ENCODE measurements at places on chromosomes 16 and 17.
A peak's percentile ranks its signal among the peaks of the same experiment; 100 is the strongest.

- no peaks in the 10 kb centered on the region for H3K27me3 ChIP-seq
- DNase-seq, result no peak
- H3K36me3 ChIP-seq, result no peaks in the 10 kb centered on the region
- no peaks in the 10 kb centered on the region for H3K4me1 ChIP-seq
- no peak overlapping the region for H3K4me3 ChIP-seq
- no peak overlapping the region for H3K27ac ChIP-seq
These were observed 12.4 kb downstream of the SLC47A2 start for GRCh38 chr17:19703828-19704613.

DNA sequence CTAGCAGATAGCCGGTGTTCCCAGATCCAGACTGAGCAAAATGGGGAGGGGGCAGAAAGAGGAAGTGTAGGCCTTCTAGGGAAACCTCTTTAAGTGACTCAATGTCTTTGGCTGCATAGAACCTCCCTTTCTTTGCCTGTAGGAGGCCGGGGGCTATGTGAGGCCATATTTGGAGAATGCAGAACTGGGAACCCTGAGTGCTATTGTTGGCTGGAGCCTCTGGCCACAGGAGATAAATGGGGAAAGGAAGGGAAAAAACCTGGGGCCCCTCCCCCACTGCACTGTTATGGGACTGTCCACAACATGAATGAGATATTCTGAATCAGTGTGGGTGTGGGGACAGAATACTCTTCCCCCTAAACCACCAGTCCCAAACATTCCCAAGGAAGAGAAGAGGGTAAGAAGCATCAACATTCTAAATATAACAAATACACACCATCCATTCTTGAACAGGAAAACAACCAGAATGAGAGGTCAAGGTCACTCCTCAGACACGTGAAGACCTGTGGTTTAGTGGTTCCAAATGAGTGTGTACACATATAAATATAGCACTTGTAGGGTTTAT lies 2.4 kb downstream of the VPS25 start:
- H3K27ac ChIP-seq, result peak overlapping the region; percentile 10

DNA sequence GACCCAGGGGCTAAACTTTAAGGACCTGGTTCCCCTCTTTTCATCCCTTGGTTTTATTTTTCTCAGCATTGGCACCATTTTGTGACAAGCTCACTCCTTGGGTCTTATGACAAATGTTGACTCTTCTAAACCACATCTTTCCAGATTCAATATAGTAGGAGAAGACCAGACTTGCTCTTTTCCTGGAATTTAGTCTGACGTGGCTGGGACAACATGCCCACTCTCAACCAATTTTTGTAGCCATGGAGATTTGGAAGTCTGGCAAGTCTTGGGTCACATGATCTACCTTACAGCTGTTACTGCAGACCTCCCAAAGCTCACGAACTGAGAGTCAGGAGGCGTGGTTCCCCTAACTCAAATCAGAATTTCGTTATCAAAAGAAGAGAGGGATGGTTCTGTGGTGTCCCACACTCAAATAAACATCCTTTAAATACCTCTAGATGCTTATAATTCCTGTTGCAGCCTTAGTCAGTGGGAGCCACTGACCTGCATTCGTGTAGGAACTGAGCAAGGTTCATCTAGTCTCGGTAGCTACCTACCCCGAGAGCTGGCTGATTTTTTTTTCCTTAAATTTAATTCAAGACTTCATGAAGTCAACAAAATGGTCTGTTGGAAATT lies 683.5 kb downstream of the MAF start:
- no peaks in the 10 kb centered on the region for H3K27me3 ChIP-seq
- no peaks in the 10 kb centered on the region for H3K36me3 ChIP-seq
- no peak for DNase-seq
- H3K4me1 ChIP-seq, result no peaks in the 10 kb centered on the region
- no peak overlapping the region for H3K4me3 ChIP-seq
- no peak overlapping the region for H3K27ac ChIP-seq

DNA sequence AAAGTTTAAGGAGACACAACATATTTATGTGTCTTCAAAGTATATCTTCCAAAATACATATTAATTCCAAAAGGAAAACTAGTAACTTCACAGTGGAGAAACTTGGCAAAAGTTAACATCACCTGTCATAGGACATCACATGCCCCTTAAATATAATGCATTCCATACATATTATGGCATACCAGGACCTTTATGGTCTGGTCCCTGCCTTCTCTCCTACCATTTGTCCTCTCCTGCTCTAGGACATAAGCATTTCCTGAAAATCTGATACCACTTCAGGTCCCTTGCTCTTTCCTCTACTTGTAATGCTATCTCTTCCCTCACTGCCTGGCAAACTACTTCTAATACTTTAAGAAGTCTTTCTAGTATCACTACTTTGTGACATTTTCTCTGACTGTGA lies 168.1 kb upstream of the RBL2 start:
- no peaks in the 10 kb centered on the region for H3K4me1 ChIP-seq
- H3K4me3 ChIP-seq, result no peak overlapping the region
- H3K27me3 ChIP-seq, result no peaks in the 10 kb centered on the region
- no peak overlapping the region for H3K27ac ChIP-seq
- DNase-seq, result no peak

GRCh38 chr17:37815536-37815935 lies 70.7 kb upstream of the HNF1B start:
- H3K36me3 ChIP-seq, result no peaks in the 10 kb centered on the region
- peaks cover 33% of the 10 kb centered on the region for H3K4me1 ChIP-seq
- H3K27ac ChIP-seq, result no peak overlapping the region
- no peak for DNase-seq
- H3K27me3 ChIP-seq, result no peaks in the 10 kb centered on the region

DNA sequence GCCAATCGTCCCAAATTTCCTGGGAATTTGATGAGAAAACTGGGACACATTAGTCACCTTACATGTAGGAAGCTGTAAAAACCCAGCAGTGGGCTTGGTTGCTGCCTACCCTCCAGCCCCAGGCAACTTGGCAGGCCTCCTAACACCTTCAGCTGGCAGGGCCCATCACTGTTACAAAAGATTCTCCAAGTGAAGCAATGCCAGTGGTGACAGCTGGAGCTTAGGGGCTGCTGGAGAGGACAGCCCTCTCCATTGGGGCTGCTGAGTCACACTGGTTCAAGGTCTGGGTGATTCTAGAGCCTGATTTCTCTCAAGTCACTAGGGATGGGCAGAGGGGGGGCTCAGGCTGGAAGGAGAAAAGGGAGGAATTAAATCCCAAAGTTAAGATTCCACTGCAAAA lies 180.6 kb downstream of the COPRS start:
- H3K27ac ChIP-seq, result no peak overlapping the region
- H3K4me1 ChIP-seq, result no peaks in the 10 kb centered on the region
- no peak overlapping the region for H3K4me3 ChIP-seq
- DNase-seq, result no peak
- H3K36me3 ChIP-seq, result no peaks in the 10 kb centered on the region

DNA sequence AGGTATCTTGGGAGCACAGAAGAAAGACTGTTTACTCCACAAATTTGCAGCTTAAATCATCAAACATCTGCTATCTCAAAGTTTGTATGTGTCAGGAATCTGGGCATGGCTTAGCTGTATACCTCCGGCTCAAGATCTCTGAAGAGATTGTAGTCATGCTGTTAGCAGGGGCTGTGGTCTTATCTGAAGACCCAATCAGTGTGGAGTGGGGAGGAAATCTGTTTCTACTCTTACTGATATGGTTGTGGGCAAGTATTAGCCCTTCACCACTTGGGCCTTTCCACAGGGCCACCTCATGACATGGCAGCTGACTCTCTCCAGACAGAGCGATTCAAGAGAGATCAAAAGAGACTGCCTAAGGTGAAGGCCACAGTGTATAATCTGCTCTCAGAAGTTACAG lies 438.7 kb downstream of the KIF2B start:
- no peaks in the 10 kb centered on the region for H3K4me1 ChIP-seq
- no peaks in the 10 kb centered on the region for H3K36me3 ChIP-seq
- DNase-seq, result no peak
- no peaks in the 10 kb centered on the region for H3K27me3 ChIP-seq
- H3K27ac ChIP-seq, result no peak overlapping the region

DNA sequence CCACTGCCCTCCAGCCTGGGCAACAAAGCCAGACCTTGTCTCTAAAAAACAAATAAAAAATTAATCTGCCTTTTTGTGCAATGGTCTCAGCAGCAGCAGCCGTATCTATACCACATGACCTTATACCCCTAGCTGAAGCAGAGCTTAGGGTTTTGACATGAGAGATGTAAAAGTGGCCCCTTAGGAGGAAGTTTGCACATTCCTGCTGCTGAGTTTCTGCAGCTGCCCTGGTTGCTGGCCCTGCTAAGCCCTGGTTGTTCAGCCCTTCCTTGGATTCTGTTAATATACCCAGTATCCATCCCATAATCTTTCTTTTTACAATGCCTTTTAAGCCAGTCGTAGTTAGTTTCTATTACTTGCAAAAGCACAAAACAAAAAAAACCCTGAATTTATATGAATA lies 33.0 kb upstream of the PRKCB start:
- no peaks in the 10 kb centered on the region for H3K27me3 ChIP-seq
- DNase-seq, result no peak
- H3K36me3 ChIP-seq, result no peaks in the 10 kb centered on the region
- H3K4me3 ChIP-seq, result no peak overlapping the region

- H3K27me3 ChIP-seq, result no peaks in the 10 kb centered on the region
- no peak for DNase-seq
- no peaks in the 10 kb centered on the region for H3K4me1 ChIP-seq
- H3K27ac ChIP-seq, result no peak overlapping the region
These were observed 30.7 kb upstream of the MYO18A start for GRCh38 chr17:29210879-29211278.

DNA sequence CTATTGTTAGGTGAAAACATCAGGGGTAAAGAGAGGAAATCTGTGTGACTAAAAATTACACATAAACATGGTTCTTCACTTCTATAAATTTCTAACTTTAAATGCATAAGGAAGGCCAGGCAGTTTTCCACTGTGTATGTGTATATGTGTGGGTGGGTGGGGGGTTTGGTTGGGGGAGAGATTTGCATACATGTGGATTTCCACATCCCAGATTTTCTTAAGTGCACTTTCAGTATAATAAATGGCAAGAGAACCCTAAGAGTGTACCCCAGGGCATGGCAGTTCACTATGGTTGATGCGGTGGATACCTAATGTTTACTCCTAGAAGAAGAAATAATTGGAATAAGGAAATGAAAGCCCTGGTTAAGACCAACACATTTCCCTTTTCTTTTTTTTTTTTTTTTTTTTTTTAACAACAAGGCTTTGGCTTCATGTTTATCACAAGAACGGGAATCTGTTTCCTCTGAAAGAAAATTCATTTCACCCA lies 451.8 kb upstream of the CCL2 start:
- H3K27me3 ChIP-seq, result no peaks in the 10 kb centered on the region
- H3K36me3 ChIP-seq, result no peaks in the 10 kb centered on the region
- no peak overlapping the region for H3K27ac ChIP-seq
- DNase-seq, result no peak

DNA sequence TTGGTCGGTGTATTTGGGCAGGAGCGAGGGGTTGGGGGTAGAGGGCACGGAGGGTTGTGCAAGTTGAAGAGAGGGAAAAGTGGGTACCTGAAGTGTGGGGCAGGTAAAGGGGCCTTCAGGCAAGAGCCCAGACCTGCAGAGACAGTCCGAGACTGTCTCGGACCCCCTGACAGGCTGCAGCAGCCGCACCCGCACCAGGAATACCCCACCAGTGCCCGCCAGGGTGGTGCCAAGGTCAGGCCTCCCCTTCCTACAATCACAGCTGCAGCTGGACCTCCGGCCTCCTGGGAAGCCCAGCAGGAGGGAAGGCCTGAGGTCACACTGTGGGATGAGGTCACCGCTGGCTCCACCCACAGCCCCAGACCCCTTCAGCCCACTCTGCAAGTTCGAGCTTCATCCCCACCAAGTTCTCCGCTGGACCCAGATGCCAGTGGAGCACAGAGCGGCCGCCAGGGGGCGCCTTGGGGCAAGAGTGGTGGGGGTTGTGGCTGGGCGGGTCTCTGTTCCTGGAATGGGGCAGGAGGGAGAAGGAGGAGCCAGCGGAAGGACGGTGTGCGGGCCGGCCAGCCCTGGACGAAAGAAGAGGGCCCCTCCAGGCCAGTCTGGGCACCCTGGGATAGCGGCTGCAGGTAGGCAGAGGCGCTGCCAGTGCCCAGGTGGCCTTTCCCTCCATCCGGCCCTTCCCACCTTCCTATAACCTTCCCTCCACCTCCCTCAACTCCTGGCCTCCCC lies at the start of gene HSD3B7:
HSD3B7 (plus strand) TSS at position 539 of the 732 bp plus-strand sequence. CDS start 452 bp downstream, outside the sequence.
- peak; percentile 61 for DNase-seq
- no peak within 1 kb of the TSS for H3K27ac ChIP-seq
- no peaks in the 10 kb centered on the region for H3K27me3 ChIP-seq
- H3K36me3 ChIP-seq, result no peaks in the 10 kb centered on the region
- no peak within 1 kb of the TSS for H3K4me3 ChIP-seq

GRCh38 chr17:66460558-66460957 lies 158.1 kb downstream of the PRKCA start:
- no peak overlapping the region for H3K4me3 ChIP-seq
- H3K27me3 ChIP-seq, result no peaks in the 10 kb centered on the region
- DNase-seq, result no peak
- no peaks in the 10 kb centered on the region for H3K4me1 ChIP-seq
- H3K27ac ChIP-seq, result no peak overlapping the region

GRCh38 chr17:77322514-77323412 lies 182.0 kb downstream of the SEC14L1 start:
- DNase-seq, result no peak
- H3K27ac ChIP-seq, result no peak overlapping the region
- no peaks in the 10 kb centered on the region for H3K36me3 ChIP-seq
- no peak overlapping the region for H3K4me3 ChIP-seq
- H3K27me3 ChIP-seq, result no peaks in the 10 kb centered on the region

- H3K4me3 ChIP-seq, result no peak overlapping the region
- H3K27ac ChIP-seq, result no peak overlapping the region
- no peaks in the 10 kb centered on the region for H3K36me3 ChIP-seq
- H3K27me3 ChIP-seq, result no peaks in the 10 kb centered on the region
These were observed 83.2 kb downstream of the GRIN2A start for GRCh38 chr16:10098991-10099390.

GRCh38 chr17:74870512-74870911 lies 2.3 kb downstream of the FDXR start:
- H3K36me3 ChIP-seq, result no peaks in the 10 kb centered on the region
- H3K27me3 ChIP-seq, result no peaks in the 10 kb centered on the region
- no peak overlapping the region for H3K27ac ChIP-seq
- DNase-seq, result no peak
- no peak overlapping the region for H3K4me3 ChIP-seq

DNA sequence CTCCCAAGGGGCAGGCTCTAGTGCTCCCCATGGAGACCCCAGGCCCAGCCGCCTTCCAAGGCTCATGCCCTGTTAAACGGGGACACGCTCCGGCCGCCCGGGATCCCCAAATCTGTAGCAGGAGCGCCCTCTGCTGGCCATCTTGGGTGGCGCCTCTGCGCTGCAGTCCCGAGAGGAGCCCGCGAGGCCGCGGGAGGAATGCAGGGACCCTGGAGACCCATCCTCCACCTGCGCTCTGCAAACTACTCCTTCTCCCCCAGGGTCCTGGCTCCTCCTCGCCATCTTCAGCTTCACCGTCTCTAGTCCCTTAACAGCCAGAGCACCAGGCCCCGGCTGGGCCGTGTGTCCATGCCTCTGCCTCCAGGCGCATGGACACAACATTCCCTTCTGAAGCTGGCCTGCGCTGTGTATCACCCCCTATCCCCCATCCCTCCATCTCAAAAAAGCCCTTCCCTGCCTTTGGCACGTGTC lies 23.6 kb upstream of the KRT17 start:
- H3K36me3 ChIP-seq, result no peaks in the 10 kb centered on the region
- H3K4me1 ChIP-seq, result 0 out of 2 replicates have a peak, but pooled peaks cover 4% of the 10 kb centered on the region
- H3K27ac ChIP-seq, result no peak overlapping the region
- H3K4me3 ChIP-seq, result peak overlapping the region; percentile 62
- peak; percentile 79 for DNase-seq

All from MM.1S (cell line).